Stimulated activated CD8-positive, alpha-beta memory T cell treated with anti-CD3 and anti-CD28 coated beads, Interleukin-2, amount 100 ng/mL, for 1 hour (primary cell): ENCODE measurements at places on chromosomes 3 and 15.

DNA sequence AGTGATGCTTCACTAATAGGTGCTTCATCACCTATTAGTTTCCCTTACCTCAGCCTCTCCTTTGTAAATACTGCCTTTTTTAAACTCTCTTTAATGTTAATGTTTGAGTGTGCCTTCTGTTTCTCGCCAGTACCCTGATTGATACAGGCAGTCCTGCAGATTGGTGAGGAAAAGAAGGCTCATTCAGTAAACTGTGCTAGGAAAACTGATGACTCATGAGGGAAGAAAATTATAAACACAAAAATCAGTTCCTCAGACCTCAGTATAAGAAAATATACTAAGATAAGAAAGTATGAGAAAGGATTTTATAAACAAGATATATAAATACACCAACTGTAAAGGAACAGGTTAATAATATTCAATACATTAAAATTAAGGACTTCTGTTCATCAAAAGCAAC, 54.8 kb upstream of the OXTR start:
- DNase-seq: no peak

GRCh38 chr15:86382341-86382740, 302.7 kb downstream of the AGBL1 start:
- no peak for DNase-seq

- DNase-seq: no peak
Measured at GRCh38 chr3:157092230-157092629, 67.7 kb downstream of the CCNL1 start.

DNA sequence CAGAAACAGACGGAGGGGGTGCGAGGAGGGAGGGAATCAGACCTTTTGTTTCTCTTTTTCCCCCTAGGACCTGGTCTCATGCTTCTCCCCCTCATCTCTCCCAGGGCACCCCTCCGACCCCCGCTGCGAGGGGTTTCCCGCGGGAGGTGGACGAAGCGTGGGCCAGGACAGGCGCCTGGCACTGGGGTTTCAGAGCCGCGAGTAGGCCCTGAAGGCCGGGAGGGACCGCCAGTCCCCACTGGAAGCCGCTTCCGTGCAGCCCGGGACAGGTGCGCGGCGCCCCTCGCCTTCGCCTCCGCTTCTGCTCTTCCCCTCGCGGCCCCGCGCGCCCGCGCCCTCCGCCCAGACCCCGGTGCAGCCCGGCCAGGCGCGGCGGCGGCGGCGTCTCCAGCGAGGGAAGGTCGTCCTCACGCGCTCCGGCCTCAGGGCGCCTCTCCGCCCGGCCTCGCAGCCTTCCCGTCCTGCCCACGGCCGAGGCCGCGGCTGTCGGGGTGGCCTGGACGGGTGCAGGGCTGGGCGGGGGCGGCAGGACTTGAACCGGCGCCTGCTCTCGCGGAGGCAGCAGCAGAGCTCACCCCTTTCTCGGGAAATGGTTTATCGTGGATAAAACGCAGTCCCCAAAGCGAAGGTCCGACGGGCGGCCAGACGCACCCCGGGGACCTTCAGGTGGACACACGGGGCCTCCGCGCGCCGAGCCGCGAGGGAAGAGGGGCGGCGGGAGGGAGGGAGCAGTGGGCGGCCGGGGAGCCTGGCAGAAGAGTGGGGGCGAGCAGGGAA, 31.5 kb upstream of the ADAMTS17 start:
- no peak for DNase-seq
